Right atrium auricular region (tissue), 2 donors: ENCODE measurements at places on chromosomes 16 and 17.

GRCh38 chr16:47524007-47524405 is 62.9 kb downstream of the PHKB start:
- DNase-seq: no peak

- peak; percentile 79 for DNase-seq
These were observed 20.6 kb downstream of the CYB561 start for GRCh38 chr17:63425483-63425882.

GRCh38 chr16:27241658-27242057 is 26.9 kb downstream of the NSMCE1 start:
- peak; percentile 56 for DNase-seq

DNA sequence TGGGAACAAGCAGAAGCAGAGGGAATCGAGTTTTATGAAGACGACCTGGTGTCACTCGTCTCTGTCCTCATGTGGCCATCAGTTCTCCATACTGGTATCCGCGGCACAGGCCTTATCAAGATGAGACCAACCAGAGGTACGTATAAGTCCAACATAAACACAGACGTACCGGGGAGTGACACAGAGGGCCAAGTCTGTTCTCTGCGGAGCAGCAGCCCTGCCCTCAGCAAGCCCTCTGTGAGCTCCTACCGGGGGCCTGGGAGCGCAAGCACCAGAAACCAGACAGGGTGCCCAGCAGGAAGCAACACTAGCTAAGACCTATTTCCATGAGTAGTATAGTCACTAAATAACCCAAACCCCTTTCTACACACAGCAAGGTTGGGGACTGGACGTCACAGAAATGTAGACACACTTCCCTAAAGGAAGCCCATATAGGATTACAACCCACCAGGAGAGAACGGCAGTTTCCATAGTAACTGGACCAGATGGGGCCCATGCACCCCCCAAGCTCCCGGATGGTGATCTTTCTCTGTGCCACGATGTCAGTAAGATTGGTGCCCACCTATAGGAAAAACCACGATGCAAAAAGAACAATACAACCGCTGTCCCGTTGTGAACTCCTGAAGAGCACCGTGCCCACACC is 911 bp downstream of the ARL16 start:
- no peak for DNase-seq

GRCh38 chr16:50678531-50678930 is 2.6 kb downstream of the SNX20 start:
- DNase-seq: no peak

DNA sequence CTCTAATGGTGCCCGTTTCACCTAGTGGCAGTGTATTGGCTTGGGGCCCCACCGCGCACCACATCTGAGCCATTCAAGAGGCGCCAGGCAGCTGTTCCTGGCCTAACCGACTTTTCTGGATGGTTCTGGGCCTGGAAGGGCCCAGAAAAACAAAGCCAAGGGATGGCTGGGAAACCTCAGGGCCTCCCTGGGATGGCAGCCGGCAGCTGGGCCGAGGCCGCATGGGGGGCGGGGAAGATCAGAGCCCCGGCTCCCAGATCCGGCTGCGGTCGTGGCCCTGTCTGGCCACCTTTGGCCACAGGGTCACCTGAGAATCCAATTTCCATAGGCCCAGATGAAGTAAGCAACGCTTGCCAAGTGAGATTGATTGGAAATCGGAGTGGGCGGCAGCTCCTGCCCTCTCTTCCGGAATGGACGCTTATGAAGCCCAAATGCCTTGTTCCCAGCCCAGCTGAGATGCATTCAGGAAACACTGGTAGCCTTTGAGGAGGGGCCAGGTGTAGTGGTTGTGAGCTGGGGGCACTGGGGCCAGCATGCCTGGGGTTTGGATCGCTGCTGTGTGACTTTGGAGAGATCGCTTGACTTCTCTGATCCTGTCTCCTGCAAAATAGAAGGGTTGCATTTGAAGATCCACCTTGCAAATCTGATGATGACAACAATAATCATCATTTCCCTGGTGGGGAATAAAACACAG is 163.8 kb upstream of the GSE1 start:
- no peak for DNase-seq

DNA sequence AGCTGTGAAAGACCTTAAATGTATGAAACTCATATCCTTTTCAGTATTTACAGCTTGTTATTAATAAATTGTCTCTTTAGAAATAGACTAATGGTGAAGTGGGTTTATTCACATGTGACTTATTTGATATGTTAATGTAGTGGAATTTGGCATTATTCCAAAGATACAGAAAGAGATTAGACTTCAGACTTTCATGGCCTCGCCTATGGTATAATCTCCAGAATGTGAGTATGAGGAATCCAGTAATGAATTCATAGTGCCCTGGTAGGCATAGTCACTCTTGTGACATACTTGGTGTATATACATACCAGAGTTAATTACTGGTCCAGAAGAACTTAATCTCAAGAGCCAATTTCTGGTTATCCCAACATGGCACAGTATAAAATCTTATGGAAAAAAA is 72.7 kb downstream of the OMG start:
- DNase-seq: no peak

DNA sequence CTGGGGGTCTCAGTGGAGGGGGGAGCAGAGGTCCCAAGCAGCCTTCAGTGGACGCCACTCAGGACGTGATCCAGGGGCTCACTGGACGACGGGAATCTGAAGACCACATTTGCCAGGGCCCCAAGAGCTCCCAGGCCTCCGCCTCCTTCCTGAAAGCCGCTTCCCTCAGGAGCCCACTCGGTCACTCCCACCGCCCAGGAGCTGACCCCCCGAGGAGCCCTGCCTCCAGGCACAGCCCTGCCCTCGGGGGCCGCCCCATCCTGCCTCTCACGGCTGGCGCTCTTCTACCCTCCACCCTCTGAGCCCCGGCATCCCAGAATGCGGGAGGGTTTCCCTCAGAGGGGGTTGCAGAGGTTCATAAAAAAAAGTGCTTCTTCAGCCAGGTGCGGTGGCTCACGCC is 24.2 kb downstream of the TIMM22 start:
- no peak for DNase-seq

DNA sequence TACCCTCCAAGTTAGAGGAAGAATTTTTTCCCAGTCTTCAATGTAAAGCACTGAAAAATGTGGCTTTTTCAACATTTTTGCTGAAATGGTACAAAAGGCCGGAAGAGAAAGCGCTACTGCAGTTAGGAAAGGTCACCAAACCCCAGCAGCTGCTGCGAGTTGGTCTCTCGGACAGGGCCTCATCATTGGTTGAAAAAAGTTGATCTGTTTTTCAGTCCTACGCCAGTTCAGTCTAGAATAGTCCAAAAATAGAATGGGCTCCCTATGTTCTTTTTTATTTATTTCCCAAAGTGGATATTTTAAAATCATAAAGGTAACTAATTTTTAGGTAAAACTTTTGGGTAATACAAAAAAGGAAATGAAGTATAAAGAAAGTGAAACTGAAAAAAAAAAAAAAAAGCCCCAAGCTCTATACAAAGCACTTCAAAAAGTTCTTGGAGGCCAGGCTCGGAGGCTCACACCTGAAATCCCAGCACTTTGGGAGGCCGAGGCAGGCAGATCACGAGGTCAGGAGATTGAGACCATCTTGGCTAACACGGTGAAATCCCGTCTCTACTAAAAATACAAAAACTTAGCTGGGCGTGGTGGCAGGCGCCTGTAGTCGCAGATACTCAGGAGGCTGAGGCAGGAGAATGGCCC is 17.4 kb downstream of the ADAP2 start:
- DNase-seq: no peak

- no peak for DNase-seq
These were observed 31.5 kb downstream of the MXRA7 start for GRCh38 chr17:76679239-76679638.

DNA sequence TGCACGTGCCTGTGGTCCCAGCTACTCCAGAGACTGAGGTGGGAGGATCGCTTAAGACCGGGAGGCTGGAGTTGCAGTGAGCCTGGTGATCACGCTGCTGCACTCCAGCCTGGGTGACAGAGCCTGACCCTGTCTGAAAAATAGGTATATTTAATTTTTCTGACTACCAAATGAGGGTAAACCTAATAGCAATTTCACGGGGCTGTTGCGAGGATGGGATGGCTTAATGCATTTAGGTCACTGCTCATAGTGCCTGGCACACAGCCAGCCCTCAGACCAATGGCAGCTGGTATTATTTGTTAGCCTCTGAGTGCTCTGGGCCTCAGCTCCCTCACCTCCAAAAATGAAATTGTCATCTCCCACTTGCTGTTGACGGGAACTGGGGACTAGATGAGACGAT is 5.9 kb upstream of the CDIP1 start:
- DNase-seq: no peak

DNA sequence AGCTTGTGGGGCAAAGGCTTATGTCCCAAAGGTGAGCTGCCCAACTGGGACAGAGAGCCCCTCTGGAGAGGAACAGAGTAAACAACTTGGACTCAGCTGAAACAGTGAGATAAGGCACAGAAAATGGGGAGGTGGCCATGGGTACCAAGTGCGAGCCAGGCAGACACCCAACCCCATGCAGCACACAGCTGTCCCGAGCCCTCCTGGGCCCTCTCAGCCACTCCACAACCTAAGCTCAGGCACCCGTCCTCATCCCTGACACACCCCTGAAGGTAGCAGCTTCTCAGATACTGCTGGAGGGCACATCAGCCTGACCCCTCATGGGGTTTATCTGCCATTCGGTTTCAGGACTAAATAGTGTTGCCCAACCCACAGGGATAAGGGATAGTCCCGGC is 4.8 kb upstream of the GFOD2 start:
- DNase-seq: no peak

GRCh38 chr17:75876190-75876937 is 2.0 kb downstream of the TRIM47 start:
- no peak for DNase-seq

DNA sequence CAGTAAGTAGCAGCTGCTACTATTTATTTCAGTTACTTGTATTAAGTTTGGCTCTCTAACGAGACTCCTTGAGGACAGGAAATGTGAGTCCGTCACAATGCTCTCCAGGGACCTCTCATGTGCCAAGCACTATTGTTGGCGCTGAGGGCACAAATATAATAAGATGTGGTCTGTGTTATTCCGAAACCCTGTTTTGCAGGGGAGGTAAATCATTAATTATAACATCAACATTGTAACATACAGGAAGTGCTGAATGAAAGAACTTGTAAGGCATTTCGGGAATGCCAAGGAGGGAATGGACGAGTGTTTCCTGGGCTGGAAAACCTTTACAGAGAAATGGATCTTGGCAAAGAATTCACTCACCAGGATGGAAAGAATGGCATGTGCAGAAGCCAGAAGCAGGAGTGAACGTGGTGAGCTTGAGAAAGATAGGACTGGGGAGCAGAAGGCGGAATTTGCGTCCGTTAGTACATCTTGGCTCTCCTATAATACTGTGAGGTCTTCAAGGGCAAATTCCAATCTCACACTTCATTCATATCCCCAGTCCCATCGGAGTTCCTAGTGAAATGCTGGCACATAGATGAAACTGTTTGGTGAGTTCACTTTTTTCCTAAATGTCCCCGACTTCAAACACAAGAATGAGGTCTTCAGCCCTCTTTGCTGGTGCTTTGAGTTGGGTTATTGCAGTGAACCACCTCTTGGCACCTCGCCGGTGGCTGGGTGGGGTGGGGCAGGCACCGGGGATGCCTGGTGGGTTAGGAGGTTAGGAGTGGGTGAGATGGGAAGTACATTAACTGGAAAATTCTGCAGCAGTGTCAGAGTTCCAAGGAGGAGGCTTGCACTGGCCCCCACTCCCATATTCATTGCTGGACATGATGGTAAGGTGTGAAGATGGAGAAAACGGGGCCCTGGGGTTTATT is 11.5 kb downstream of the TAC4 start:
- DNase-seq: no peak

- no peak for DNase-seq
These were observed 43.6 kb downstream of the SMG6 start for GRCh38 chr17:2259769-2260536.

GRCh38 chr16:1712791-1713261 is 6.8 kb downstream of the MAPK8IP3 start:
- no peak for DNase-seq

GRCh38 chr16:79672524-79672923 is 72.0 kb upstream of the MAF start:
- DNase-seq: no peak
